ENCODE measurements at places on chromosomes 7 and 10.

- DNase-seq: no peak
Observed at GRCh38 chr10:375815-376505, 240.7 kb downstream of the ZMYND11 start.

DNA sequence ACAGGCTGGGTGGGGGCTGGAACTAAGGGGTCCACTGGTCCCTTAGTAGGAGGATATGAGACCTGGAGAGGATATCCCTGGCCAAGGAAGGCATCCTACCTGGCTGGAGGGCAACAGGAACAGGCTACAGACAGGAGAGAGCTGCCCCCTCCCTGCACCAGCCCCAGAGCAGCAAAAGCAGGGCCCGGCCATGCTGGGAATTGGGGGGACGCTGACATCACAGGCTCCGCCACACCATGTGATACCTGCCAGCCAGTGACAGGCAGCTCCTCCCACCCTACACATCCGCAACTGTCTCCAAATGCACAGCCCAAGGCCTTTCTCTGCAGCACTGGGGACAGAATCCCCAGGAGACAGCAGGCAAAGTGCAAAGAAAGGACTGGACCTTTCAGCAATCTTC is 100.0 kb downstream of the EBF3 start:
- no peak for DNase-seq

GRCh38 chr10:15571575-15571974 is 148.1 kb downstream of the ITGA8 start:
- no peak for DNase-seq

DNA sequence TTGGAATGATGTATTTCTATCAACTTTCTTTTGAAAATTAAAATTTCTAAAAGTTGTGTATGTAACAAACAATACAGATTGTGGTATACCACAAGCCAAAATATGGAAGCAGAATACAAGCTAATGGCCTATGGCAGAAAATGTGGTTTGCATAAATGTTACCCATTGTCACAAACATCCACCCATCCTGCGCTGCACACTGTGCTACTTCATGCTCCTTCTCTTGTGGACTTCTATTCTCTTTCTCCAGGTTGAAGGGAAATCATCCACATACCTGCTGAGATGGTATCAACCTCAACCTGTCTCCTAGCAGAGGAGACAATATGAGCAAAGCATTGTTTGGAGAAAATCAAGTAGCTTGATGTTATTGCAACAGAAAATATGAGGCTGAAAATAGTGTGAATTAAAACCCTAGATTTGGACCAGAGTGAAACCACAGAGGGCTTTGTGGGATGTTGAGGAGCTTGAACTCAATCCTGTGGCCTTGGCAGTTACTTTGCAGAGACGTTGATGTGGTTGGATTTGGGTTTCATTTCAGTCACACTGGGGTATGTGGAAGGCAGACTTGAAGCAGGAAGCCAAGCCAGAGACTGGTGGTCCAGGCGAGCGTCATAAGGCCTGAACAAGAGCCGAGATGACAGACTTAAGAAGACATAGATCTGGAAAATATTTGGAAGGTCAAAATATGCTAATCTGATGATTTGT is 63.8 kb downstream of the ICA1 start:
- DNase-seq: no peak

DNA sequence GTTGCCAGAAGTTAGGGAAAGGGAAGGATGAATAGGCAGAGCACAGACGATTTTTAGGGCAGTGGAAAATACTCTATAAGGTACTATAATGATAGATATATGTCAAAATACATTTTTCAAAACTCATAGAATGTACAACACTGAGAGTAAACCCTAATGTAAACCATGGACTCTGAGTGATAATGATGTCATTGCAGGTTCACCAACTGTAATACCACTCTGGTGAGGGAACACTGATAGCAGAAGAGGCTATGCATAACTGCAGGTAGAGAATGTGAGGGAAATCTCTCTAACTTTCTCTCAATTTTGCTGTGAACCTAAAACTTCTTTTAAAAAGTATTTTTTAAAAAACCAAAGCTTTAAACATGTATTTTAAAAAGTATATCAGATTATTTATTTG is 22.1 kb downstream of the POT1 start:
- DNase-seq: no peak

DNA sequence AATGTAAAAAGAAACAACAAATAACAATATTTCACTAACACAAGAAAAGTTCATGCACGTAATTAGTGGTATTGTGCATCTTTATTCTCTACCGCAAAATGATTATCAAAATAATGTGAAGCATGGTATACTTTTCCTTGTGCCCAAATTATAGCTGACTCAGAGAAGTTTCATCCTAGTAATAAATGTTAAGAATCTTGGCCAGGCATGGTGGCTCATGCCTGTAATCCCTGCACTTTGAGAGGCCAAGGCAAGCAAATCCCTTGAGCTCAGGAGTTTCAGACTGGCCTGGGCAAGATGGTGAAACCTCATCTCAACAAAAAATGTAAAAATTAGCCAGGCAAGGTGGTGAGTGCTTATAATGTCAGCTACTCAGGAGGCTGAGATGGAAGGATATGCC is 105.0 kb downstream of the KMT2C start:
- no peak for DNase-seq

DNA sequence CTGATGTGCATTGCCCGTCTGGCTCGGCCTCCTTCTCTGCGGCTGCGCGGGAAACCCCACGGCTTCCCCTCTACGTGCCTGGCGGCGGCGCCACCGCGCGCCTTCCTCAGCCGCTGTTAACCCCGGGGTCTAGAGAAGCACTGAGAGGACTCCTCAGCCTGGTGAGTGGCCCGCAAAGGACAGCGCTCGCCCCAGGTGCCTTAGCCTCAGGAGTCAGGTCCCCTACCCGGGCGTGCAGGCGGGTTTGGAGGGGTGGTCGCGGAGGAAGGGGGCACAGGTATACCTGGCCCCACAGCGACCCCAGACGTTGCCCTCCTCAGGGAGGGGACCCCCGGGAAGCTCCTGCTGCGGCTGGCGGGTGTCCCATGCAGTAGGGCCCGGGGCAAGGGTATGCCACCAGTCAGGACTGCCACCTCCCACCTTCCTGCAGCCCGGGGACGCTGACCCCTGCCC is 51.0 kb downstream of the ARL5B start:
- DNase-seq: no peak

- no peak for DNase-seq
Observed at GRCh38 chr7:30660331-30661255, 21.7 kb downstream of the CRHR2 start.

GRCh38 chr10:124589491-124590041 is 127.9 kb downstream of the LHPP start:
- peak; percentile 49 for DNase-seq

GRCh38 chr7:83921271-83921940 is 272.5 kb upstream of the SEMA3E start:
- DNase-seq: no peak

DNA sequence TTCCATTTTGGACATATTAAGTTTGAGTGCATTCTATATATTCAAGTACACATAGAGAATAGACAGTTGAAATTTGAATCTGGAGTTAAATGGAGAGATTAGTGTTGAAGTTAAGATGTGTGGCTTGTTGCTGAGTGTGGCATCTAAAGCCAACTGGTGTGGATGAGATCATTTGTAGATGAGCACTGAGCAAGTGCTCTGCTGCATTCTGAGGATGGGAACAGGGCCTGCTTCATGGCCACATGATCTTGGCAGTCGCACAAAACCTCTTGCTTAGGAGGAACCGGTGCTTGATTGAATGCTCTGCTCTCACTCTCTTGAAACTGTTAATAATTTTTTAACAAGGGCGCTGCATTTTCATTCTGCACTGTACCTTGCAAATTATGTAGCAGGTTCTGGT is 62.0 kb downstream of the EPDR1 start:
- DNase-seq: no peak

GRCh38 chr10:88048312-88048711 is 184.9 kb downstream of the PTEN start:
- DNase-seq: peak; percentile 26

DNA sequence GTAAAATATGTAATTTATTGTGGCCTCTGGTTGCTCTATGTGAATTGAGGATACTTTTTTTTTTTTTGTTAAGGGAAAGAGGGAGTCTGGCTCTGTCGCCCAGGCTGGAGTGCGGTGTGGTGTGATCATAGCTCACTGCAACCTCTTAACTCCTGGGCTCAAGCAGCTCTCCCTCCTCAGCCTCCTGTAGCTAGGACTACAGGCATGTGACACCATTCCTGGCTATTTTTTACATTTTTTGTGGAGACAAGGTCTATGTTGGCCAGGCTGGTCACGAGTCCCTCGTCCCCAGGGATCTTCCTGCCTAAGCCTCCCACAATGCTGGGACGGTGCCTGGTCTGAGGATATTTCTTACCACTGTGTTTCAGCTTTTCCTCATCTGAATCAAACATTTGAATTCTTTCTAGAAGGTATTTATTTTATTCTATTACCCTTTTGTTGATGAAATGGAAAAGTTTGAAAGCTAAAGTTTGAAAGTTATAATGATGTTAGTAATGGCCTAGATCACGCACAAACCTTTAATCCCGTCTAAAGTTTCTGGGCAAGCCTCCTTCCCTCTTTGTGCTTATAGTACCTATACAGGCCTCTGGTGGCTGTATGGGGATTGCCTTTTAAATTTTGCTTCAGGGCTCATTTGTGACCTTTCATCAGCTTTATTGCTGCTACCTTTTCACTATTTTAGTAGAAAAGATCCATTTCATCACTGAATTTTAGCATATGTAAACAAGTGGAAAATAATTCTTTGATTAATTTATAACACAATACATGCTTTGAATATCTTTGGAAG is 2.0 kb downstream of the IFRD1 start:
- peak; percentile 45 for DNase-seq

DNA sequence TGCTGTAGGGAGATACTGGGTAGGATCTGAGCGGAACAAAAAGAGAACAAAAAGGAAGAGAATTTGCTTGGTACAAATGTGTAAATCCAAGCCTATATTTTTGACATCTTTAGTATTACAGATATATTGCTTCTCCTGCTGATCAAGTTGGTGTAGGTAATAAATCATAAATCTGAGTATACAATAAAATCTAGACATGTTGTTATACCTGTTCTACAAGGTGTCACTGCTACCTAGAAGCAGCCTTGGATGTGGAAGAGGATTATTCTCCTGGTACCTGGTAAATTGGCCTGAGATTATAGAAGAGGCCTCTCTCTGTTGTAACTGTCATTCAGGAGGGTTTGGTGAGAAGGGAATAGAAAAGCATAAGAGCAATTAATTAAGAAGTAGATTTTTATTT is 89.9 kb upstream of the LSM8 start:
- peak; percentile 58 for DNase-seq

- no peak for DNase-seq
Observed at GRCh38 chr7:132075515-132075914, 500.8 kb downstream of the PLXNA4 start.

DNA sequence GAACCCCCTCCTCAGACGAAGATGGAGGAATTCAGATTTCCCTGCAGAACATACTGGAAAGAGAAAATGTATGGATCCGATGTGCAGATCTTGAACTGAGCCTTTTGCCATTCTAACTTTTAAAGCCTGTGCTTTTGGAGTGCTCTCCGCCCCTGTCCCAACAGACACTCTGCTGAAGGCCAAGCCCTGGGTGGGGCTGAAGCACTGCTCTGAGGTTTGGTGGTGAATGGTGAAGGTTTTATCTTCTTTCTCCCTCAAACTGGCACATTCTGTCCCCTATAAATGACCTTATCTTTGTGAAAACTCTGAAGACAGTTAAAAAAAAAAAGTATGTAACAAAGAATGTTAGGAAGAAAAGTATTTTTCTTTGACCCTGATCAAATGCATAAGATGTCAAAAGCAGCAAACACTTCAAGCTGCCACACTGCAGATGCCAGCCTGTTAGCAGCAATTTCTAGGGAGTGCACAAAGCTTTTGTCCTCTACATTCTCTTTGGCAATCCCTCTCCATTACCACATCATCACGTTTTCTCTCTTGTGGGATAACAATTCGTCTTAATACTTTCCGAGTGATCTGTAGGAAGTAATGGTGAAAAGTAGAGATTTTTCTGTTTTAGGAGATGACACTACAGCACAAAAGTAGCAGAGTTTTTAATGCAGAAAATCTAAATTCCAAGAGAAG is 137.3 kb upstream of the CCDC6 start:
- DNase-seq: no peak

DNA sequence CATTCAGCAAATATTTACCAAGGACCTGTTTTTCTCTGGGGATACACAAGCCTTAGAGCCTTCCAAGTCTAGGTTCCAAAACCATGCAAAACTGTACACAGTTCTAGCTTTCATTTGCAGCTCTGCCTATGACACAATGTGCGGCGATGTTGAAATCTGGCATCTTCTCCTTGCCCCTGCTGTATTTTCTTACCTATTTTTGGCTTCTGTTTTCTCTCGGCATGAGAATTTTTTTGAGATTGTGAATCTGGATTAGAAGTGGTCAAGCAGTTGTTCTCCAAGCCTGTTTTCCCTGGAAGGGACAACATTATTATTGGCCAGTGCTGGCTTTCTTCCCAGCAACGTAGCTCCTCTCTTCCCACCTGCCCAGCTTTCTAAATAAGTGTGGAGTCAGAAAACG is 176.3 kb downstream of the CREB5 start:
- DNase-seq: no peak

DNA sequence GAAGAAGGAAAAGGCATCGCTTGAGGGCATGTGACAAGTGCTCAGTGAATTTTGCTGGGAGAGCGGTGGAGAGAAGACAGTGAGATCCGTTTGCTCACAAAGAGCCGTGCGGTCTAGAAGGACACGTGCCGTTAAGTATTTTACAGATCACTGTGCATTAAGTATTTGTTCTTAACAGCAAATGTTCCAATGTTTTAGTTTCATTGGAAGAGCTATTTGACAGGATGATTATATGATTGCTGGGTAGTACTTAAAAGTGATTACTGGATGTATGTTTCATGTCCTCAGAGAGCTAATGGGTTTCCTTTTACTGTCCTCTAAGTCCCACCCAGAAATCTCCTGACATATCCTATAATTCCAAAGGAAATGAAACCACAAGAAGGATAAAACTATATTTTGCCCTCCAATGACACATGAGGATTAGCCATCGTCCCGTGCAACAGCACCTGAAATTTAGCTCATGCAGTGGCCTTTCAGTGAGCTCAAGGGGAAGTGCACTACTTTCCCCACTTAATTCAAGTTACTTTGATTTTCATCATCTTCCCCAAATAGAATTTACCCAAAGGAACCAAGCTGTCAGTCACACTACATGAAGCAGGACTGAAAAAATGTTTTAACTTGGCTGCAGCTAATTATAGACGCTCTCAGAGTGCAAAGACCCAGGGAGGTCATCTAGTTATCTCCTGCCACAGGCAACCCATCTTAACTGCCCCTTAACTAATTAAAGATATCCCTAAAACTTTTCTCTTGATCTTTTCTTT is 80.3 kb downstream of the KLF6 start:
- peak; percentile 29 for DNase-seq

GRCh38 chr7:72925546-72926120 is 738 bp downstream of the POM121 start:
- no peak for DNase-seq

Measured in epithelial cell of esophagus (primary cell).